Lower lobe of right lung (tissue), 2 donors: ENCODE measurements at places on chromosomes 4 and X. TPM values are rescaled to one million over a fixed set of nuclear protein-coding genes. Genes with fewer than 3 reads are reported as not detected.

The IGFBP7 gene
- total RNA-seq, result 322 TPM

The IL9R gene
- total RNA-seq, result 1.2 TPM

The GCNA gene
- 2.1 TPM for total RNA-seq

DNA sequence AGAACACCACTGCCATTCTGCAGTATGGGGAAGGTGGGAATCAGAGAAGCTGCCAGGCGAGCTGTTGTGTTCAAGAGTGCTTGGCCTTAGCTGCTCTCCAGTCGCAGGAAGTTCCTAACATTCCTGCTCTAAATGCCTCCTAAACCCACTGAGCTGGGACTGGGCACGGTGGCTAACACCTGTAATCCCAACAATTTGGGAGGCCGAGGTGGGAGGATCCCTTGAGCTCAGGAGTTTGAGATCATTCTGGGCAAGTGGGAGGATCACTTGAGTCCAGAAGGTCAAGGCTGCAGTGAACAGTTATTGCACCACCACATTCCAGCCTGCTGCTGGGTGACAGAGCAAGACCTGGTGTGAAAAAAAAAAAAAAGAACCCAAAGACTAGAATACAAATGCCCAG, 690.3 kb upstream of the FAM241A start:
- no peak overlapping the region for H3K4me3 ChIP-seq
- H3K27ac ChIP-seq, result no peak overlapping the region
- DNase-seq, result no peak
- H3K4me1 ChIP-seq, result no peaks in the 10 kb centered on the region
- no peaks in the 10 kb centered on the region for H3K27me3 ChIP-seq

DNA sequence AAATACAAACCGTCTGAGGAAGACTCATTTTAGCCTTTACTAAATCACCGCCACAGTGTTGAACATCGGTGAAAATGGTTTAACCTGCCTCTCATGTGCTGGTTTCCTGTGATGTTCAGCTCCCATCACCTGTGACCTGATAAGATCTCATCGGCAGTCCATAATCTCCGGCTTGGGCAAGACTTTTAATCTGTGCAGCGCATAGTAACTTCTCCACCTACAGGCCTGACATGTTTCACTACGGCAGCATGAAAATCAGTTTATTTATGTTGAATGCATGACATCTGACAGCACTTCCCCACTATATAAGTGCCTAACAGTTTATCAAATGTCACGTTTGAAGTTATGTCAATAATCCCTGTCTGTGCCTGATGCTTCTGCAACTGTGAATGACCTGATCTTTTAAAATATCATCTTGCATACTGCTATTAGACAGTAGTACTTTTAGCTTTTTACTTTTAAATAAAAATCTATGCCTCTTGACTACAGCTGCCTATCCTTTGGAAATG, 1919.8 kb upstream of the AGA start:
- DNase-seq, result no peak
- H3K27me3 ChIP-seq, result no peaks in the 10 kb centered on the region
- H3K36me3 ChIP-seq, result no peaks in the 10 kb centered on the region
- H3K27ac ChIP-seq, result no peak overlapping the region

GRCh38 chr4:109295081-109295480, 7.4 kb downstream of the COL25A1 start:
- no peak overlapping the region for H3K27ac ChIP-seq
- no peak overlapping the region for H3K4me3 ChIP-seq
- peaks cover 12% of the 10 kb centered on the region for H3K27me3 ChIP-seq
- H3K4me1 ChIP-seq, result no peaks in the 10 kb centered on the region
- H3K36me3 ChIP-seq, result no peaks in the 10 kb centered on the region

DNA sequence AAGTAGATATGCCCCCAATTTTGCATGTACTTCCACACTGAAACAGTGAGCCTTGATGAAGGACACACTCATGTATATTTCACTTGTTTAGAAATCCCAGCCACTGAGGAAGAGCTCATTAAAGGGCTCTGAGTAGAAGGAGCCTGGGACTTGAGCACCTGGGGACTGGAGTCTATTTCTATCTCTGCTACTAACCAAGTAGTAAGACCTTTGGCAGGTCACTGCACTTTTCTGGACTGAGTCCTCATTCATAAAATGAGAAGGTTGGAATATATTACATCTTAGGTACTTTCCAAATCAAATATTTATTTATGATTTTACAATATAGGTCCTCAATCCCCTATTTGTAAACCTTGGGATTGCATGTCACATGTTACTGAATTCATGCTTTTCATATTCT, 78.2 kb upstream of the C4orf54 start:
- DNase-seq, result no peak
- no peak overlapping the region for H3K27ac ChIP-seq
- no peaks in the 10 kb centered on the region for H3K4me1 ChIP-seq
- no peak overlapping the region for H3K4me3 ChIP-seq

DNA sequence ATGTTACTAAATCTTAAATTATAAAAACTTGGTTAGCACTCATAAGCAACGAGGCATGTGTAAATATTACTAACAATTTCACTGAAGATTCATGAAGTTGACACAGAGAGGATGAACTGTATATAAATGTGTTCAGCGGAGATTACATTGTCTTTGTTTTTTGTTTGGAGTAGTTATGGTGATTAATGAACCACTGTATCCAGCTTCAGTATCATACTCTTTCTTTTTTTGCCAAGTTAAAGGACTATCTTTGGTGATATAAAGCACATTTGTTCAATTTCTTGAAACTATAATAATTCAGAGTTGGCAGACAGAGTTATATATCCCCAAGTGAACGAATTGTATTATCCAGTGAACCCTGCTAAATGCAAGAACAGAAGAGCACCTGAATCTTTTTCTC, 497.6 kb downstream of the CCSER1 start:
- no peak for DNase-seq
- H3K36me3 ChIP-seq, result no peaks in the 10 kb centered on the region
- H3K27me3 ChIP-seq, result no peaks in the 10 kb centered on the region
- no peak overlapping the region for H3K27ac ChIP-seq

- no peaks in the 10 kb centered on the region for H3K36me3 ChIP-seq
- DNase-seq, result no peak
- H3K4me3 ChIP-seq, result no peak overlapping the region
- H3K27me3 ChIP-seq, result no peaks in the 10 kb centered on the region
- no peaks in the 10 kb centered on the region for H3K4me1 ChIP-seq
- H3K27ac ChIP-seq, result no peak overlapping the region
Measured at GRCh38 chrX:150239946-150240642, 123.0 kb upstream of the MAMLD1 start.

- H3K27ac ChIP-seq, result no peak overlapping the region
- H3K27me3 ChIP-seq, result no peaks in the 10 kb centered on the region
- H3K4me1 ChIP-seq, result peaks cover 27% of the 10 kb centered on the region
- peak; percentile 20 for DNase-seq
- no peak overlapping the region for H3K4me3 ChIP-seq
Measured at GRCh38 chrX:154349979-154350378, 24.5 kb downstream of the FLNA start.

DNA sequence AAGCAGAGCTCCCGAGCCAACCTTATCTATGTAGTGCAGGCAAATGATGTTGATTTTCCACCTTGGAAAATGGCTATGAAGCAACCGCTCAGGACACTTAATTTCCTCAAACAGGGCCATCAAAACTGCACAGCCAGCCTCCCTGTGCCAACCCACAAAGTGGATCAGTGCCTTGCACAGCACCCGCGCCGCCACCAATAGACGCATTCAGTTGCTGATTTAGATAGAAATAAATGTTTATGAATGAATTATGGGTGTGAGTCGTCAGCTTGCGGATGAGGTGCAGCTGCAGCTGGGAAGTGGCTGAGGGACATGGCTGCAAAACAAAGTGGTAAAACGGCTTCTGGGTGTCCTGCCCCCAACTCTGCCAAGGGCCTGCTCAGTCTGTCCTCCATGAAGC, 47.0 kb downstream of the SOD3 start:
- no peak for DNase-seq
- no peak overlapping the region for H3K27ac ChIP-seq
- peaks cover 3% of the 10 kb centered on the region for H3K4me1 ChIP-seq
- H3K27me3 ChIP-seq, result no peaks in the 10 kb centered on the region
- no peaks in the 10 kb centered on the region for H3K36me3 ChIP-seq

DNA sequence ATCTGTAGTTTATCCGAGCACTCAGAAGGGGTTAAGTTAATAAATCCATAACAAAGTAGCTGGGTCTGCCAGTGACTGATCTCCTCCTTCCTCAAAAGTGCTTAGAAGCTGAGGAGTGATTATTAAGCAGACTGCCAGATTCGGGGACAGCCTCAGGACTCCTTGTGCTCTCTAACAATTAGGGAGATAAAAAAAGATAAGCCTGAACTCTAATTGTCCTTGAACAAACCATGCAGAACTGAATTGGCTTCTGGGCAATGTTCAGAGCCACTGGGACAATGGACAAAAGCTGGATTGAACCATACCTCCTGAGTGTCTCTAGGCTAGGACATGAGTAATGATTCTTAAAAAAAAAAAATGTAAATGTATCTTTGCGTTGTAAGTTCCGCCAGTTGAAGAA, 22.7 kb upstream of the GRPR start:
- H3K4me3 ChIP-seq, result no peak overlapping the region
- no peaks in the 10 kb centered on the region for H3K4me1 ChIP-seq
- no peak overlapping the region for H3K27ac ChIP-seq

- DNase-seq, result no peak
- H3K4me1 ChIP-seq, result peaks cover 5% of the 10 kb centered on the region
- H3K27ac ChIP-seq, result no peak overlapping the region
- no peak overlapping the region for H3K4me3 ChIP-seq
Measured at GRCh38 chrX:15319075-15319474, 3.6 kb upstream of the ASB11 start.

DNA sequence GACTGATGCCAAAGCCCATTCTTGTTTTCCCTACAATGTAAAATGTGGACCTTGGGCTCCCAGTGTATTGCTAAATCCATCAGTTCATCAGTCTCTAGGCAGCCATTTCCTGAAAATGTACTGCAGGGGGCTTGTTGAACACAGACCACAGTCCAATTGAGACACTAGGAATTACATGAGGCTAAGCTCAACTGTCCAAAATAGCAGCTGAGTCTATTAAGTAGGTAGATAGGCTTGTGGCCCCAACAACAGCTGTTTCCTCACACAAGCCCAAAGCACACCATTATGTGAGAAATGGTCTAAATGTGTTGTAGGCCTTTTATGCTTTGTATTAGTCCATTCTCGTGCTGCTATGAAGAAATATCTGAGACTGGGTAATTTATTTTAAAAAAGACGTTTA, 60.0 kb upstream of the PAK3 start:
- H3K36me3 ChIP-seq, result no peaks in the 10 kb centered on the region
- H3K4me1 ChIP-seq, result no peaks in the 10 kb centered on the region
- no peaks in the 10 kb centered on the region for H3K27me3 ChIP-seq
- no peak overlapping the region for H3K4me3 ChIP-seq

GRCh38 chrX:11272863-11273262, 20.4 kb upstream of the AMELX start:
- no peak overlapping the region for H3K4me3 ChIP-seq
- H3K27me3 ChIP-seq, result no peaks in the 10 kb centered on the region
- no peaks in the 10 kb centered on the region for H3K4me1 ChIP-seq
- no peak overlapping the region for H3K27ac ChIP-seq
- H3K36me3 ChIP-seq, result no peaks in the 10 kb centered on the region

- H3K4me3 ChIP-seq, result no peak overlapping the region
- no peak overlapping the region for H3K27ac ChIP-seq
- H3K4me1 ChIP-seq, result peaks cover 16% of the 10 kb centered on the region
- DNase-seq, result no peak
- no peaks in the 10 kb centered on the region for H3K36me3 ChIP-seq
Measured at GRCh38 chr4:180060159-180060889, 2182.9 kb upstream of the TENM3 start.

GRCh38 chr4:38957893-38958292, 74.3 kb downstream of the TMEM156 start:
- H3K4me3 ChIP-seq, result no peak overlapping the region
- no peaks in the 10 kb centered on the region for H3K4me1 ChIP-seq
- no peak overlapping the region for H3K27ac ChIP-seq
- no peaks in the 10 kb centered on the region for H3K36me3 ChIP-seq
- no peak for DNase-seq

DNA sequence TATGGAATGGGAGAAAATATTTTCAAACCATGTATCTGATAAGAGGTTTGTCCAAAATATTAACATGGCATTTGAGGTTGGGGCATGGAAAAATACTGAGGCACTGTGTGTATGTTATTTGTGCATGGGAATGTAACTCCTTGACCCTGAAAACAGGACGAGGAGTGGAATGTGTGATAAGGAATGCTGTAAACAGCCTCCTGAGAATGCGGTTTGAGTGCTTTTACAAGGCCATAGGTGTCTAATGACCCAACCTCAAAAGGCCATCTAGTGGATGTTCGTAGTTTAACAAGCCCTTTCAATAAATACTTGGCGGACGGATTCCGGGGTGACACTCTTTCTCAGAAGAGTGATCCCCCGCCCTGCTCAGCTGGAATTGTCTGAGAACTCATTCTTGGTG, 162.9 kb upstream of the USP9X start:
- DNase-seq, result no peak
- no peak overlapping the region for H3K4me3 ChIP-seq
- H3K27ac ChIP-seq, result no peak overlapping the region
- no peaks in the 10 kb centered on the region for H3K36me3 ChIP-seq
- H3K4me1 ChIP-seq, result no peaks in the 10 kb centered on the region
